ENCODE measurements at places on chromosomes 16 and 17.

- DNase-seq: no peak
Observed at GRCh38 chr17:9860851-9861250, 35.1 kb downstream of the GLP2R start.

DNA sequence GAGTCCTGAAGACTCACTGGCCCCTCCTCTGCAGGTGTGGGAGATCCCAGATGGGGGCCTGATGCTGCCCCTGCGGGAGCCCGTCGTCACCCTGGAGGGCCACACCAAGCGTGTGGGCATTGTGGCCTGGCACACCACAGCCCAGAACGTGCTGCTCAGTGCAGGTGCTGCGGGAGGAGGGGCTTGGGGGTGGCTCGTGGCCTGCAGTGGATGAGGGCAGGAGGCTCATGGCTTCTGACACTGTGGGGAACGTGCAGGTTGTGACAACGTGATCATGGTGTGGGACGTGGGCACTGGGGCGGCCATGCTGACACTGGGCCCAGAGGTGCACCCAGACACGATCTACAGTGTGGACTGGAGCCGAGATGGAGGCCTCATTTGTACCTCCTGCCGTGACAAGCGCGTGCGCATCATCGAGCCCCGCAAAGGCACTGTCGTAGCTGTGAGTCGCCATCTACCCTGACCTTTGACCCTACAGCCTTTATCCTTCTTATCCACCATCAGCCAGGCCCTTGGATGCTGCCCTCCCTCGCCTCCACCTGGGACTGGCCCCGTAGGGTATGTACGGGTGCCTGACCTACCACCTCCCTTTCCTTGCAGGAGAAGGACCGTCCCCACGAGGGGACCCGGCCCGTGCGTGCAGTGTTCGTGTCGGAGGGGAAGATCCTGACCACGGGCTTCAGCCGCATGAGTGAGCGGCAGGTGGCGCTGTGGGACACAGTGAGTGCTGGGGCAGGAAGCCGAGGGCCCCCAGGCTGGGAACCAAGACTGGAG, 3.6 kb downstream of the CORO1A start:
- peak; percentile 26 for DNase-seq

- peak; percentile 83 for DNase-seq
Observed at GRCh38 chr17:47810200-47810821, 11.3 kb downstream of the OSBPL7 start.

GRCh38 chr16:89506791-89507191, 1.4 kb upstream of the SPG7 start:
- DNase-seq: no peak

DNA sequence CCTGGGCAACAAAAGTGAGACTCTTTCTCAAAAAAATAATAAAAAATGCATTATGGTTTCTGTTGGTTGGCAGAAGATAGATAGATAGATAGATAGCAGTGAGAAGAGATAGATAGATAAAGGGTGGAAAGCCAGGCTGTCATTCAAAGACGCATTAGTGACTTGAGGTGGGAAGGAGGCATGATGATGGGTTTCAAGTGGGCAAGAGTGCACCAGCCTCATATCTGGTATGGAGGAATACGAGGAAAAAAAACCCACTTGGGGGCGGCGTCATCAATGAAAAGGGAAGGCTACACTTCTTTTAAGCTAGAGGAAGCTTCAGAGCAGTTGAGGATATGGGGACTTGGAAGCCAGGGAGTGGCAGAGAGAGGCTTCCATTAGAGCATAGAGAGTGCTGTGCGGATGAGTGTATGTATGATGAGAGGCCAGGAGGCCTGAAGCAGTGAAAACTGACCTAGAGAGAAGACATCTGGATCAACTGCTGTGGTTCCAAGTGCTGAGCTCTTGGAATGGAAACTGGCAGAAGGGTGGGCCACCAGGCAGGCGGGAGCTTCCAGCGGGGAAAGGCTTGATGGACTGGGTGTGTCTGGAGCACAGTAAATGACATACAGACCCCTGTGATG, 31.8 kb downstream of the CEP95 start:
- no peak for DNase-seq

DNA sequence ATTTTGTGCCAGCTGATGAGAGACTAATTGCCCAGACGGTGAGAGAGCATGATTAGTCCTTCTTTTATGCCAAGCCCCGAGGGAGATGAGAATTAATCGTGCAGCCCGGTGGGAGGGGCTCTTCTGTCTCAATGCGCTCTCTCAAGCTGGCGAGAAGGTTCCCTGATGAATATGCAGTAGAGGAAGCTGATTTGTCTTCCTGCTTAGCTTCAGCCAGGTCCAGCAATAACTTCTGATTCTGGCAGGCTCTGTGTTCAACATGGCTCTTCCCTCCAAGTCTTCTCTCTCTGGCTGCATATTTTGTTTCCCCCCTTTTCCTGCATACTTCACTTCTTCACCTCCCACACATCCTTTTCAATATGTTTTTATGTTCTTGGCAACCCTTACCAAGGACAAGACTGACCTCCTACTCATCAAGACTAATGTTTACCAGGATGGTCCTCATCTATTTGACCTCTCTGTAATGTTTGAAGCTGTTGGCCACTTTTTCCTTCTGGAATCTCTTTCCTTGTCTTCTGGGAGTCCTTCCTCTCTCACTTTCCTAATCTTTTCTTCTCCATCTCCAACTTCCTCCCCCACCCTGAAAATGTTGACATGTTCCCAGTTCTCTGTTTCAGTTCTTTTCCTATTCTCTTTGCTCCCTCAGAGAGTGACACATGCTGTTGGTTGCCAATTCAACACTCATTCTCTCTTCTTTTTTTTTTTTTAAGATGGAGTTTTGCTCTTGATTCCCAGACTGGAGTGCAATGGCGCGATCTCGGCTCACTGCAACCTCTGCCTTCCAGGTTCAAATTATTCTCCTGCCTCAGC, 33.1 kb downstream of the ARL4D start:
- DNase-seq: peak; percentile 36

GRCh38 chr16:84026606-84027005, 16.0 kb downstream of the SLC38A8 start:
- DNase-seq: no peak

DNA sequence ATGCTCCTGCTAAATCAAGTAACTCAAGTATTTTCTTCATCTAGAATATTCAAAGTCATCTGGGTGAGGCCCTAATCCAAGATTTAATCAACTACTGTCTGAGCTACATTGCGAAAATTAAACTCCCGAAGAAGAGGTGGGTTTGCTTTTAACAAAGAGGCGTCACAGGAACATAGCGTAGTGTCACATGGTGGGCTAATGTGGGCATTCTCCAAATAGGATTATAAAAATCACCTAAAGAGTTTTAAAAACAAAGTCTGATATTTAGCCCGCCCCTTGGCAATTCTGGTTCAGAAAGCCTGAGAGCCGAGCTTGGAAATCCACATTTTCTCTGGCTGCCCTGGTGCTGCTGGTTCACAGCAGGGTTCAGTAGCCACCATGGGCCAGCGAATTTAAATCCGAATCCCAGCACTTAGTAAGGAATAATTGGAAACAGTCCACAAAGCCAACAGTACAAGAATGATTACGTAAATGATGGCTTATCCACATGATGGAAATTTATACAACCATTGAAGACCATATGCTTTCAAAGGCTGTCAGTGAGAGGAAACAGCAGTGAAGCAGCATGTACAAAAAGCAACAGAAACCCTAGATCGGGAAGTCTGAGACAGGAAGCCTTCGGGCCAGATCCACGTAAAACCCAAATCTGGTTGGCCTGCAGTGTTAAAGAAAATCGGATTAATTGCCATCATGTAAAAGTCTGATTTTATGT, 8.8 kb downstream of the PMM2 start:
- peak; percentile 18 for DNase-seq

- DNase-seq: no peak
Observed at GRCh38 chr17:47808036-47808829, 13.4 kb downstream of the OSBPL7 start.

GRCh38 chr16:8818504-8819270, 21.0 kb downstream of the PMM2 start:
- no peak for DNase-seq

DNA sequence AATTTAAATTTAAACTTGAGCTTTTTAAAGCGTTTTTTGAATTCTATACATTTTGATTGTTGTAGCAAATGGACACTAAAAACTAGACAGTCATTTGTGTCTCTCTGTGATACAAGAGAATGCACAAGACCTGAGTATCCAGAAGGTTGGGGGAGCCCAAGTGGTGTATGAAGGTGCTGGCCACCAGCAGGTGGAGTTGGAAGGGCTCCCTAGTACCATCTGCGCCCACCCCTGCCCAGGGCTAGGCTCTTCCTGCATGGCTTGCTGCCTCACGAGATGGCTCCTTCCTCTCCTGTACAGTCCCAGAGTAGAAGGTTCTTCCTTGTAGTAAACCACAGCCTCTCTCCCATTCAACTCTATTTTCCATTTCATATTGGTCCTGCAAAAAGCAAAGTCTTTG, 17.0 kb downstream of the GID4 start:
- no peak for DNase-seq

DNA sequence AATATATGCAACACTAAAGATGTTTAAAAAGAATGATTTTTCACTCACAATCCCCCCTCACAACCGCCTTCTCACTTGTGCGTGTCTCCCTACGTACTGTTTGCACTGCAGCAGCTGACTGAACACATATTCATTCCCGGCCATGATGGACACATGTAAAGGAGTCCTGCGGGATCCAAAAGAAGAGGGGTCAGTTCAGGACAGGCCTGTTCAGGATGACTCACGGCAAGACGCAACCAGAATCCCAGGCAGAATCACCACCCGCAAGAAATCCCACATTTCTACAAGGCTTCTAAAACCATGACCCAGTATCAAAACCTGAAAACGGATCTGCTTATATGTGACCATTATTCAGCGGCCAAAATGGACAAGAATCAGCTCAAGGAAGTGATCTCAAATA, 52.3 kb downstream of the CYB5D2 start:
- DNase-seq: peak; percentile 60

DNA sequence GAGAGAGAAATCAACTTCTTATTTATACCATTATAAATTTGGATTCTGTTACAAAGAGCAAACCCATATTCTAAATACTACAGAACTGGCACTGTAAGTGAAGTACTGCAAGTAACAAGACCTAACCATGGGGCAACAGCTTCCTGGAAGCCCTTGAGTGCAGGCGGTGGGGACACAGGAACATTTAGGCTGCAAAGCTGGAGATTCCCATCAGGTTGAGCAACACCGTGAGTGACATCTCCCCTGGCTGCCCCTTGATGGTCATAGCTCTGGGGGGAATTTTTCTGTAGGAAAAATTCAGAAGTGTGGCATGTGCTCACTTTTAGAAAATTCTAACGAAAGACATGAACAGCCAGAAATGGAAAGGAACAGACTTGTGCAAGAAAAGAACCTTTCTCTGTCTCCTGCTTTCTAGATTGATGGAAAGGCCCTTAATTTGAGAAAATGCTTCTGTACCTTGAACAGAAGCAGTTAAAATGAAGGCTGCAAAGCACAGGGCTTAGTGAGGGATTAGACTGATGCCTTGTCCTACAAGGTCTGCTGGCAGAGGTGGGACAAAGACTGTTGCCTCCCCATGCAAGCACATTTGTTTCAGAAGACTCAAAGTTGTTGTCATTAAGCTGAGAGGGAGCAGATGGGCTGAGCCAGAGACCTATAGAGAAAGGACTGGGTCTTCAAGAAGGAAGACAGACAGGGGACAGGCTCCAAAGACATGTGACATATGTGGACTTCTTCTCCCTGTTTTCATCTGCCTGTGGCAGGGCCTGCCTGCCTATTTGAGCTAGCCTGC, 380.8 kb downstream of the SLC39A11 start:
- no peak for DNase-seq

- DNase-seq: no peak
Observed at GRCh38 chr17:77700165-77700881, 258.2 kb upstream of the TNRC6C start.
